ENCODE measurements at places on chromosomes 5 and 9.

- DNase-seq = no peak
These were observed 176.6 kb upstream of the KCNN2 start for GRCh38 chr5:114185274-114185673.

DNA sequence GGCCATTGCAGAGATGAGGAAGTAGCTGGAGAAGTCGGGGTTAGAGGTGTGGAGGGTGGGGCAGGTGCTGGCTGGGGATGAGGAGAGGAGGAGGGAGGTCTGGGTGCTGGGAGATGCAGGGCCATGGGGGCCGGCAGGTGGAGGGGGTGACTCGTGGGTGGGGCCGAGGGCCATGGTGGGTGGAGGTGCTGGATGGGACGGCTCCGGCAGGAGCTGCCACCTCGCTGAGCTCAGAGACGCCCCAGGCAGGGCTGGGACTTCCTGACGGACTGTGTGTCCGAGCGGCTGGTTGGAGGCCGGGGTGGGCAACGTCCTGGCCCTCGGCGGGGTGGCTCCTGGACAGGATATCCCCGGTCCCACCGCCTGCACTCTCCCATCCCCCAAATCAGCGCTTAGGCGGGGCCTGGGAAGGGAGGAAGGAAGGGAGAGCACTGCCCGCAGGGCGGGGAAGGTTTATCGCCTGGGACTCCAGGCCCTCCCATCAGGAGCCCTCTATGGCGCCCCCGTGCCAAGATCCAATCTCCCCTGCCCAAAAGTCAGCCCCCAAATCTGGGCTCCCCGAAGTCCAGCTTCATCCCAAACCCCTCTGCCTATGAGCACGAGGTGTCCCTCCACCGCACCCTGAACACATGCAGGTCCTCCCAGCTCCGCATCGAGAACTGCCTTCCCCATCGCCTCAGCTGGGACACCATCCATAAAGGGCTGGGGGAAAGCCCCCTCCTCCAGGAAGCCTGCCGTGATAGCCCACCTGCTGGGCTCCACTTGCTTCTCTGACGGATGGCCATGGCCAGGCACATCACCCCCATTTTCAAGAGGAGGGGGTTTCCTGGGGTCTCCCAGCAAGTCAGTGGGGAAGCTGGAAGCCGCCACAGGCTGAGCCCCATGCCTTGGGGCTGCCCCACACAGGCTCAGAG, 58.3 kb upstream of the NOTCH1 start:
- DNase-seq = no peak

- no peak for DNase-seq
These were observed 1.6 kb downstream of the FAM219A start for GRCh38 chr9:34456746-34457145.

- DNase-seq = no peak
These were observed 37.7 kb downstream of the NR4A3 start for GRCh38 chr9:99859243-99859980.

DNA sequence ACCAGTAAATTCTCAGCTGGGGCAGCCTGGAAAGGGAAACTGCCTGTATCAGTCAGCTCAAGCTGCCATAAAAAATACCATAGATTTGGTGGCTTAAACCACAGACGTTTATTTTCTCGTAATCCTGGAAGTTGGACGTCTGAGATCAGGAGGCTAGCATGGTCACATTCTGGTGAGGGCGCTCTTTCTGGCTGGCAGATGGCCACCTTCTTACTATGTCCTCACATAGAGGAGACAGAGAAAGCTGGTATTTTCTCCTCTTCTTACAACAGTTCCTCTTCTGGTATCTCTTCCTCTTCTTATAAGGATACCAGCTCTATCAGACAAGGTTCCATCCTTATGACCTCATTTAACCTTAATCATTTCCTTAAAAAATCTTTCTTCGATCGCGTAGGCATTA, 50.5 kb upstream of the RFX3 start:
- DNase-seq = no peak

- no peak for DNase-seq
These were observed 49.3 kb upstream of the SPTLC1 start for GRCh38 chr9:92164490-92164889.

DNA sequence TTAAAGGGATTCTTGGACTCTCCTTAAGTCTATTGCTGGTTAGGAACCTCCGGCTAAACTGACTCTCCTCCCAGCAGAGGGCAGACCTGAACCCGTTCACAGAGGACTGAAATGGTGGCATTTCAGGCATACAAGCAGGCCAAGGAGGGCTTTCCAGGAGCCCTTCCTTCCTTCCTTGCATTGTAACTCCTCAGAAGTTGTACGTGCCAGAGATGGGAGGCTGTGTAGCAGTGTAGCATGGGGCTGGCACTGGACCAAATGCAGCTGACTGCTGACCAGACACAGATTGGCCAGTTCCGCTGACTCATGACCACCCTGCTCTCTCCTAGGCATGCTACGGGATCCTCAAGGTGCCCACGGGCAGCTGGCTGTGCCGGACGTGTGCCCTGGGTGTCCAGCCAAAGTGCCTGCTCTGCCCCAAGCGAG, 36.4 kb downstream of the JADE2 start:
- DNase-seq = no peak

DNA sequence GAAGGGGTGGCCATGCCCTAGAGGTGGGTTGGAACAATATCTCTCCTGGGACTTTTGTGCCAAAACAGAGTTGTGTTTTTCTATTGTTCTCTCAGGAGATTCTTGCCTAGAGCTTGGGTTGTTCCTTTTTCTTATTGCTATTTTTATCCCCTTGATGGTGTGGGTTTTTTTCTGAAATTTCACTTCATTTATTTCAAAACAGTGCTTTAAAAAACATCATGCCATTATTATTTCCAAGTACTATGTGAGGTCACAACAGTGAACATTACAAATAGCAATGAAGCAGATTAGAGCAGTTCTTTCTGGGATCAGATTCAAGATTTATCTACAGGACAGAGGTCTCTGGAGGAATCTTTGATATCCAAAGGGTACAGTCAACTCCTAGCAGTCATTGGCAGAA, 76.6 kb downstream of the ACTBL2 start:
- DNase-seq = no peak

GRCh38 chr9:81182431-81182830, 506.9 kb downstream of the TLE1 start:
- DNase-seq = no peak

- no peak for DNase-seq
These were observed 3.8 kb downstream of the WDR36 start for GRCh38 chr5:111095982-111096381.

DNA sequence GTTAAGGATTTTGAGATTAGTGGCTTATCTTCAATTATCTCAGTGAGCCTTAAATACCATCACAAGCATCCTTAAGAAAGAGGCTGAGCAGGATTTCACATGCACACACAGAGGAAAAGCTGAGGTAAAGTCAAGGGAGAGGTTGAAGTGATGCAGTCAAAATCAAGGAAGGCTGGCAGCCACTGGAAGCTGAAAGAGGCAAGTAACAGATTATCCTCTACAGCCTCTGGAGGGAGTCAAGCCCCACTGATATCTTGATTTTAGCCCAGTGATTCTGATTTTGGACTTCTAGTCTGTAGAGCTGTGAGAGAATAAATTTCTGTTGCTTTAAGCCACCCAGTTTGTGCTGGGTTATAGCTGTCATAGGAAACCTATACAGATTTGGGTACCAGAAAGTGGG, 80.1 kb downstream of the ANKRD31 start:
- no peak for DNase-seq

GRCh38 chr9:131661568-131662288, 78.1 kb downstream of the RAPGEF1 start:
- peak; percentile 72 for DNase-seq

DNA sequence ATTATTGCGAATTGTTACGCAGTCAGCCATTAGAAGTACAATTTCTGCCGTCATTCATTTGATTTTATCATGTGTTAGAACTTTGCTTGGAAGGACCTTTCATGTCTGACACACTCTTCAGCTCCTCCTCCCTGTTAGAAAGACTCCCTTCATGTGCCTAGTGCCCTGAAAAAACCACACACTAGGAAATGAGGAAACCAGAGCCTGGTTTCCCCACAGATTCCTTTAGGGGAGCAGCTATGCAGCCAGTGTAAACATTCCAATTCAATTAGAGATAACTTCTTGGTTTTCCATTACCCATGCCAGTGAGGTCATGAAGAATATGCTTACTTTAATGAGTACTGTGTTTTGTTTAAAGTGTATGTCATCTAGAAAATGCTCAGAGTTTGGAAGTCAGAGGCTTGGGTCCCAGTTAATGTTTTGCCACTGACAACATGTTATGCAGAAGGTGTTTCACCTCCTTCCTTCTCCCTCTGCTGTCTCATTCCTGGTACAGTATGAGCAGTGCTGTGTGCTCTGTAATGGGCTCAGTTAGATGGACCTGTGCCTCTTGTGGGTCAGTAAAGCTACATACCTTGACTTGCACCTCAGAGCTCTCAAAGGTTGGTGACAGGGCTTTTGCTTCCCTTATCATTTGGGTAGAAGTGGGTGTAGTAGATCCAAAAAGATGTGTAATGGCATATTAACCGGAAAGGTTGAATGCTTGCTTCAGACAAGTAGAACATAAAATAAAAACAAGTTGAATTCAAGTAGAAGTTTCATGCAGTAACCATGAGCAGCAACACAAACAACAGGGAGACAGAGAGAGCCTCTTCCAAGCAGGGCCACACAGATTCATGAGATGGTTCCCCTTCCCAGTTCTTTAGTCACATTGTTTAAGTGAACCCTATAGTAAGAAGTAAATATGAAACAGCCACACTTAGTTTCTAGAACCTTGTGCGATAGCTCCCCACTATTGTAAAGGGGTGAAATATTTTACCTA, 52.6 kb upstream of the TNFAIP8 start:
- DNase-seq = peak; percentile 26

All from CD4-positive, alpha-beta T cell treated with Interleukin-12 subunit alpha and Interleukin-12 subunit beta, for 1 hour (primary cell).